ENCODE measurements at places on chromosomes 1 and 21.

DNA sequence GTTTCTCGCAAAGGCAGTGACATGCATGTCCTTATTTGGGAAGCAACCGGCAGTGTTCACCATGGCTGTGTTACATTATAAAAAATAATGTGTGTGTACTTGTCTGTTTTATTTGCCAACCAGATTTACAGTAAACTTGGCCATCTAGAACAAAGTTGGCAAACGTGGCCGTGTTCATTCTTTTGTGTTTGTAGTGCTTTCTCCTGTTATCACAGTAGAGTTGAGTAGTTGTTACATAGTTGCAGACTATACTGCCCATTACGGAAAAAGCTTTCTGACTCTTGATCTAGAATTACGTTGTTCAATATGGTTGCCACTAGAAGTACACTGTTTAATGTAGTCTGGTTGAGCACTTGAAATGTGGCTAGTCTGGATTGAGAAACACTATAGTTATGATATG is 19.4 kb downstream of the SOAT1 start:
- DNase-seq = no peak

DNA sequence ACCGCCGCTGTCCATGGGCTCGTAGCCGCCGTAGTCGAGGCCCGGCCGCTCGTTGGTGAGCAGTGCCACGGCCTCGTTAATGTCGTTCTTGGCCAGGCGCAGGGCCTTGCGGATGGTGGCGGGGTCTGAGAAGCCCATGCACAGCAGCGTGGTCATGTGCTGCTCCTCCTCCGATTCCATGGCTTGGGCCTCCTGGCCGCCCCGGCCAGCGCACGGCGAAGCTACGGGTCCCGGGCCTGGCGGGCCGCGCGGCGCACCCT is 300 bp downstream of the USP24 start:
- no peak for DNase-seq

- no peak for DNase-seq
These were observed 2.5 kb downstream of the ITLN2 start for GRCh38 chr1:160952129-160952510.

DNA sequence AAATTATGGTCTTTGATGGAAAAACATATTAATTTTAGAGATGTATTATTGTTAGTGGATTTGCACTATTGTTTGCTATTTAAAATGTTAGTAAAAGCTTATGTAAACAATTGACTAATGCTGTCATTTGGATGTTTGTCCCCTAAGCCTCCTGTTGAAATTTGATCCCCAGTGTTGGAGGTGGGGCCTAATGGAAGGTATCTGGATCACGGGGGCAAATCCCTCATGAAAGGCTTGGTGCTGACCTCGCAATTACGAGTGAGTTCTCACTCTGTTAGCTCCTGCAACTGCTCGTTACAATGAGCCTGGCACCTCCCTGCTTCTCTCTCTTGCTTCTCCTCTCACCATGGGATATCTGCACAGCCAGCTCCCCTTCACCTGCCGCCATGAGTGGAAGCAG is 14.3 kb downstream of the TMEM35B start:
- no peak for DNase-seq

GRCh38 chr1:230208619-230209261 is 141.7 kb downstream of the GALNT2 start:
- DNase-seq = no peak

All from inflammatory macrophage treated with lipopolysaccharide for 1 hour (primary cell).